Stimulated activated CD4-positive, alpha-beta T cell treated with anti-CD3 and anti-CD28 coated beads, Interleukin-15, amount 100 ng/mL, for 48 hours (primary cell): ENCODE measurements at places on chromosomes 11 and 22.
A peak's percentile ranks its signal among the peaks of the same experiment; 100 is the strongest.

DNA sequence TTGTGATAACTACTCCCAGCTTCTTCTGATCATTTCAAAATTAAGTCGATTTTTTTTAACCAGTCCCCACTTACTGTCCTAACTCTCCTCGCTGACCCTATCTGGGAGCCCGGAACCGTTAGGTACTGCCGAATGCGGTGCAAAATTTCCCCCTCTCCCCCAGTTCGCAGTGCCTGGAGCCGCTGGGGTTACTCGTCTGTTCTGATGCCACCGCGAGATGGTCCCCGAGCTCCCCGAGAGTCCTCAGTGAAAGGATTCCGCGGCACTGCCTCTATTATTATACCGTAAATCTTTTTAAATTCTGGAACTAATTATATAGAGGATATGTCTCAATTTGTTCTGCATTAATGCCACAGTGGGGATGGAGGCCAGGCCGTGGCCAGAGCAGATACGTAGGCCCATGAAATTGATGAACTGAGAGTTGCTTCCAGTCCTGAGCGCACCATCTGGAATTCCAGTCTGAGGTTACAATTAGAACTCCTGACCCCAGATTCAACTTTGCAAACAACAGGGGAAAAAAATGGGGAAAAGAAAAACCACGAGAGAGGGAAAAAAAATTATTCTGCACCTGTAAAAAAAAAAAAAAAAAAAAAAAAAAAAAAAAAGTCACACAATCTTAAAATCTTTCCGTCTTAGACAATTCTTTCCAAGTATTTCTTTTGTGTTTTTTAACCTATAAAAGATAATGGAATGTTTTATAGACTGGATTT lies 4.3 kb upstream of the WT1 start:
- DNase-seq, result no peak

DNA sequence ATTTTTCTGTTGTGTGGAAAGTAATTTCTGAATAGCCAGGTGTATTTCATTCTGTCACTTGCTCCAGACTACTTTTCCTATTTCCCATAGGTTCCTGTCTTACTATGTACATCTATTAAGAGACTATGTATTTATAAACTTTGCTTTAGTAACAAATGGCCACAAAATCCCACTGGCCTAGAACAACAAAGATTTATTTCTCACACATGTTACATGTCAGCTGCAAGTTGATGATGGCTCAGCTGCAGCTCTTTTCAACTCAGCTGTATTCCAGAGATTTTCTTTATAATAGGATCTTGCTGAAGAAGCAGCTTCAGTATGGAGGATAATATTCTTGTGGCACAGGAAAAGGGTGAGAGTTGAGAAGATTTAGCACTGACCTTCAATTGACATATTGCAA lies 539.6 kb upstream of the LRRC4C start:
- no peak for DNase-seq

DNA sequence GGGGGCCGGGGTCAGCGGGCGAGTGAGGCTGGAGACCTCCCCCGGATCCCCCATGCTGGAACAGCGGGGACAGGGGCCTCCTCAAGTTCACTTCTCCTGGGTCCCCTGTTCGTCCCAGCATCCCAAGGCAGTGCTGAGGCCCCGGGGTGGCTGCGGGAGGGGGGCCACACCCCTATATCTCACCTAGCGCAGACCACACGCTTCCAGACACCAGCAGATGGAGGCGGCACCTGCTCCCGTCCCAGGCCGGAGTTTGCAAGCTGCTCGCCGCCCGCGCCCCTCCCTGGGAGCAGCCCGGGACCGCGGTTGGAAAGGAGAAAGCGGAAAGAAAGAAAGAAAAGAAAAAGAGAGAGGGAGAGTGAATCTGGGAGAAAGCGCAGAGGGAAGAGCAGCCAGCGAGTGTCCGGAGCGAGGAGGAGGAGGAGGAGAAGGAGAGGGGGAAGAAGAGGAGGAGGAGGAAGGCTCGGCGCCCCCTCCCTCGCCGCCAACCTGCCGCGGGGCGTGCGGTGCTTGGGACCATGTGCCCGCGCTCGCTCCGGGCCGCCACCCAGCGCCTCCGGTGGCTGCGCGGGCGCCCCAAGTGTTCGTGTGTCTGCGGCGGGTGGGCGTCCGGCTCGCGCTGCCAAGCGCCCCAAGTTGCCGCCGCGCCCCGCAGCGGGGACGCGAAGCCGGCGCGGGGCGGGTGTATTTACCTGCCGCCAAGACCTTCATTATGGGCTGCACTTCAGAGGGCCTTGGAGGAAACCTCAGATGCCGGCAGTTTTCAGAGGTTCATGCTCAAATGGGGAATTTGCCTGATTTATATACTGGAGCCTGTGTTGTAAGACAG lies at the start of gene LIF:
TSS of gene LIF (minus strand) at position 775 of the 829 bp plus-strand sequence. CDS start at position 711, 64 bp downstream.
- no peak for DNase-seq

- DNase-seq, result no peak
Observed at GRCh38 chr11:36146437-36146836, 142.8 kb downstream of the COMMD9 start.

- no peak for DNase-seq
Observed at GRCh38 chr22:24707470-24707801, 67.1 kb downstream of the PIWIL3 start.

- DNase-seq, result no peak
Observed at GRCh38 chr11:12762696-12763324, 88.6 kb downstream of the TEAD1 start.

GRCh38 chr11:63520606-63521170 lies 14.8 kb downstream of the LGALS12 start:
- DNase-seq, result no peak

DNA sequence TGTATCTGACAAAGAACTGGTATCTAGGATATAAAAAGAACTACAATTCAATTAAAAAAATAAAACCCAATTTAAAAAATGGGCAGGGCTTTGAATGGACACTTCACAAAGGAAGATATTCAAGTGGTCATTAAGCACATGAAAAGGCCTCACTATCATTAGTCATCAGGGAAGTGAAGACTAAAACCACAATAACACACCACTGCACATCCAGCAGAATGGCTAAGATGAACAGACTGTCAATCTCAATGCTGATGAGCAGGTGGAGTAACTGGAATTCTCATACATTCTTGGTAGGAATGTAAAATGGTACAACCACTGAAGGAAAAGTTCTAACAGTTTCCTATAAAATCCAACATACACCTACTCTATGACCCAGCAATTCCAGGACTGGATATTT lies 8.9 kb downstream of the HPS4 start:
- DNase-seq, result no peak

GRCh38 chr11:62372871-62373270 lies 35.6 kb downstream of the ASRGL1 start:
- no peak for DNase-seq

DNA sequence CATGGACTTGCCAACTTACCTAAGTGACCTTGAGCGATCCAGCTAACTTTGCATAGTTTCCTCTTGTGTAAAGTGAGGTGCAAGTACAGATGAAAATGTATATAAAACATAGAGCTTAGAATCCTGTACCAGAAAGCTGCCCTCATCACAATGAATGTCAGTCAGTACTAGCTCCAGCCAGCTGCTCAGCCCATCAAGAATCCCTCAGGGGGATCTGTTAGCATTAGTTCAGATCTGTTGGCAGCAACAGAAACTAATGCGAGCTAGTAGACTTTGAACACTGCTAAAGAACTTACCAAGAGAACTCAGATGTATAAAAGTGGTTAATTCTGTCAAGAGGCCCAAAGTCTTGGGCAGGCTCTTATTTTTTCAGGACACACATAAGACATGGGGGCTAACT lies 6.3 kb upstream of the C11orf91 start:
- DNase-seq, result no peak

- no peak for DNase-seq
Observed at GRCh38 chr22:20017622-20017958, 967 bp upstream of the ARVCF start.

- DNase-seq, result no peak
Observed at GRCh38 chr11:2269601-2270321, 627 bp downstream of the ASCL2 start.

GRCh38 chr11:44834846-44835245 lies 108.1 kb downstream of the TSPAN18 start:
- DNase-seq, result no peak

- no peak for DNase-seq
Observed at GRCh38 chr11:131993246-131993645, 622.8 kb downstream of the NTM start.

- no peak for DNase-seq
Observed at GRCh38 chr22:27501191-27501936, 300.2 kb downstream of the MN1 start.

- no peak for DNase-seq
Observed at GRCh38 chr11:91396236-91397133, 828.1 kb upstream of the FAT3 start.

GRCh38 chr11:14366936-14367335 lies 8.0 kb upstream of the RRAS2 start:
- DNase-seq, result no peak

GRCh38 chr11:17401841-17402240 lies 13.4 kb upstream of the KCNJ11 start:
- DNase-seq, result no peak

GRCh38 chr11:113261709-113262475 lies 52.5 kb upstream of the TTC12 start:
- no peak for DNase-seq

- peak; percentile 30 for DNase-seq
Observed at GRCh38 chr11:17208257-17208999, 642 bp upstream of the PIK3C2A start.

GRCh38 chr11:130439160-130439519 lies 9.3 kb upstream of the ADAMTS15 start:
- DNase-seq, result no peak

DNA sequence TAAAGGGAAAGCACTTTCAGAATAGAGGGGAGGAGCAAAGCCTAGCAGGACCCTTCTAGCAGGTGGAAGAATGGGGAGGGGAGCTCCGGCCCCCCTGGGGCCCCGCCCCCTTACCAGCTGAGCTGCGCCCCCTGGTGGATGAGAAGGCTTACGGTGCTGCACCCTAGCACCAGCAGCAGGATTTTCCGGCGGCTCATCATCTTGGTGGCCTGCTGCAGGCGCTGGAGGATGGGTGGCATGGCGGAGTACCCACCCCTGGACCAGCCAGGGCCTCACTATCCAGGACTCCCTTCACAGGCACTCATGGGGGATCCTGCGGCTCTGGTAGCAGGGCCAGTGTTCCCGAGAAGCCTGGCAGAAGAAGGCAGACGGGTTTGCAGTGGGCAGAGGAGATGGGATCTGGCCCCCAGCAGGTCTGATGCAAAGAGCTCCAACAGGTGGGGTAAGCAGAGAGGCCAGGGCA lies 3.8 kb downstream of the GAL3ST3 start:
- DNase-seq, result peak; percentile 84

- no peak for DNase-seq
Observed at GRCh38 chr11:90448256-90448655, 225.4 kb upstream of the CHORDC1 start.

DNA sequence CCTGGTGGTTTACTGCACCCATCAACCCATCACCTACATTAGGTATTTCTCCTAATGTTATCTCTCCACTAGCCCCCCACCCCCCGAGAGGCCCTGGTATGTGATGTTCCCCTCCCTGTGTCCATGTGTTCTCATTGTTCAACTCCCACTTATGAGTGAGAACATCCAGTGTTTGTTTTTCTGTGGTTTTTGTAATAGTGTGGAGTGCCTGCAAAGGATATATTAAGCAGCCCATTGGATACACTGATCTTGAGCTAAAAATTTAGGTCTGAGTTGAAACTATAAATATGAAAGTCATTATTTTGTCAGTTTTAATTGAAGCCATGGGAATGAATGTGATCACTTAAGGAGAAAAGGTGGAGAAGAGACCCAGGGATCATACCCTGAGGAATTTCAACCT lies 23.0 kb downstream of the MRPL48 start:
- DNase-seq, result no peak

GRCh38 chr22:47157486-47158270 lies 395.2 kb downstream of the TBC1D22A start:
- DNase-seq, result no peak

GRCh38 chr22:17830043-17830961 lies 56.0 kb upstream of the BID start:
- DNase-seq, result peak; percentile 74

DNA sequence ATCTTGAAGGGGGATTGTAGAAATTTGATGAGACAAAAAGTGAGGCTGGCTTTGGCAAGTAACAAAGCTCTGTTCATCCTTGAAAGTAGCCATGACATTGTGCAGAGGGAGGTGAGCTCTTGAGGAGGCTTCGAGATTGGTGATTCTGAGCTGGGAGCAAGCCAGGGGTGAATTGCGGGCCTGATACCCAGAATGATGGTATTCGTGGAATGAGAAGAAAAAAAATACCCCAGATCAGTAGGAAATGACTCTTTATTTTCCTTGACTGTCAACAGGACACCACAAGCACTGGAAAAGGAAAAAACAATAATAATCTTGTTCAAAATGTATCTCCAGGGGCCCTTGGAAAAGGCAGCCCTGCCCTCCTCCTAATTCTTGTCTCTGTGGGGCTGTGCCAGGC lies 62.7 kb downstream of the TSPAN18 start:
- DNase-seq, result no peak

DNA sequence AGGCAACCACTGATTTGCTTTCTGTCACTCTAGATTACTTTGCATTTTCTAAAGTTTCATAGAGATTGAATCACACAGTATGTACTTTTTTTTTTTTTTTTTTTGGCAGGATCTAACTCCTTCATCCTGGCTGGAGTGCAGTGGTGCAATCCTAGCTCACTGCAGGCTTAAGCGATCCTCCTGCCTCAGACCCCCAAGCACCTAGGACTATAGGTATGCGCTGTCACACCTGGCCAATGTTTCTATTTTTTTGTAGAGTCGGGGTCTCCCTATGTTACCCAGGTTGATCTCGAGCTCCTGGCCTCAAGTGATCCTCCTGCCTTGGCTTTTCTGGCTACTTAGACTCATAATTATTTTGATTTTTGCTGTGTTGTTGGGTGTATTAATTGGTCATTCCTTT lies 294.6 kb upstream of the CTSC start:
- DNase-seq, result no peak

DNA sequence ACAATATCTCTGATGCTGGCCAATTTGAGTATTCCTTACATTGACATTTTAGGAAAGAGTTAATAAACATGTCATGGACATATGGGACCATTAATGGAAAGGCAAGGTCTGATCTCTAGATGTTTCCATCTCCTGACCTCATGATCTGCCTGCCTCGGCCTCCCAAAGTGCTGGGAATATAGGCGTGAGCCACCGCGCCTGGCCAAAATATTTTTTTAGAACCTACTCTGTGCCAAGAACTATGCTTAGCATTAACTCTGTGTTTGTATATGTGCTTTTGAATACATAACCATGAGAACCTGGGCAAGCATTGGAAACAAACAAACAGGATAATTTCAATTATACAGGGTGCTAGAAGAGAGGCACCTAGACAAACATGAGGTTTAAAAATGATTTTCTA lies 123.2 kb downstream of the ATG16L2 start:
- DNase-seq, result no peak

DNA sequence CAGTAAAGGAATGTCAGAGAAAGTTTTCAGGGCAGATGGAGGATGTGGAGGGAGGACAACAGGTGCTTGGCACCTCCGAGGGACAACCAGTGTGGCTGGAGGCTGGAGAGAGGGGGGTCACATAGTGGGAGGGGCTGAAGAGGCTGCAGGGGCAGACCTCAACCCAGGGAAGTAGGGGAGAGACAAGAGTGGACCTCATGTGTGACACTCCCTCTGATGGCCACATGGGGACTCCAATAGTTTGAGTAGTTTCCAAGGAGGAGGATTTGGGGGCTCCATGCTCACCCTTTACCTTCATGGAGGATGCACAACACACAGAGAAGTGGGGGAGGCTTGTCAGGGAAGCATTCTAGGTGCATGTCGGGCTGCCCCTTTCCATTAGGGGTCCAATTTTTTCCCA lies 35.1 kb upstream of the ASPHD2 start:
- DNase-seq, result no peak
